ENCODE measurements at places on chromosomes 16 and 17.

DNA sequence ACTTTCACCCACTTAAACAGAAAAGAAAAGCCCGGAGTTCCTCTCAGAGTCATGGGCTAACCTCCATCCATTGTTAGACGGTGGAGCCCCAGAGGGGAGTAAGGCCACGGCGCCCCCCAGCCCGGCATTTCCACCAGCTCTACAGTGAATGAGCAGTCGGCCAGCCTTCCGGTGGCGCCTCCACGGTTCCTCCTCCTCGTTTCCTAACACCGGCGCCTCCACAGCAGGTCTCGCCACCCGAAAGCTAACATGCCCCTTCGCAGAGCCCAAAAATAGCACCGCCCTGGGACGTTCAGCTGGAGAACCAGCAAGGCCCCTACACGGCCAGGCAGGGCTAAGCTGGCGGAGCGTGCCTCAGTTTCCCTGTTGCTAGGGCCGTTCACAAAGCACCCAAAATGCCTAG is 858 bp downstream of the MMD start:
- DNase-seq = no peak

DNA sequence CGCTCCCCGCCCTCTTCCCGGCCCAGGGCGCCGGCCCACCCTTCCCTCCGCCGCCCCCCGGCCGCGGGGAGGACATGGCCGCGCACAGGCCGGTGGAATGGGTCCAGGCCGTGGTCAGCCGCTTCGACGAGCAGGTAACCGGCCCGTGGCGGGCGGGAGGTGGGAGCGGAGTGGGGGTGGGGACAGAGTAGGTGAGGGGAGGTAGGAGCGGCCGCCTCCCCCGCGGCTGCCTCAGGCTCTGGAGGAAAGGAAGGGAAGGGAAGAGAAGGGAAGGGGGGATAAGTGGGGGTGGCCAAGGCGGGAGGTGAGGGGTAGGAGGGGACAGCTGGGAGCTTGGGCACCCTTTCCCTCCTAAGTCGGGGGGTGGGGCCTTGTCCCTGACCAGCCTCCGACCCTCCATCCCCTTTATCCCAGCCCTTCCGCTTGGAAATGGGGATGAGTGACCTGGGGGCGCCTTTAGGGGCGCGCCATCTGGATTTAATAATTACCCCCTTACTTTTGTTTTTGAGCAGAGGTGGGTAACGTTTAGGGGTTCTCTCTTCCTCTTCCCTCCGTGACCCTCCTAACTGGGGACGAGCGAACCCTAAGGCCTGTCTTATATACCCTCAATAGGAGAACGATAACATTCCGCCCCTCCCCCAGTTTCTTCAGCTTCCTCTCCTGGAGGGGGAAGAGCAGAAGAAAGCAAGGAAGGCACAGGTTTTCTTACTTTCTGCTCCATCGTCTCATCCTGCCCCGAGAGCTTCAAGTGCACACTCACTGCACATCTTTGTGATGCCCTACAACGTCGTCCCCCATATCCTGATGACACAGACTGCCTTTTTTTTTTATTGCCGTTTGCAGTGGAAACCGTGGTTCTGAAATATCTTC is 694 bp downstream of the NF1 start:
- no peak for DNase-seq

DNA sequence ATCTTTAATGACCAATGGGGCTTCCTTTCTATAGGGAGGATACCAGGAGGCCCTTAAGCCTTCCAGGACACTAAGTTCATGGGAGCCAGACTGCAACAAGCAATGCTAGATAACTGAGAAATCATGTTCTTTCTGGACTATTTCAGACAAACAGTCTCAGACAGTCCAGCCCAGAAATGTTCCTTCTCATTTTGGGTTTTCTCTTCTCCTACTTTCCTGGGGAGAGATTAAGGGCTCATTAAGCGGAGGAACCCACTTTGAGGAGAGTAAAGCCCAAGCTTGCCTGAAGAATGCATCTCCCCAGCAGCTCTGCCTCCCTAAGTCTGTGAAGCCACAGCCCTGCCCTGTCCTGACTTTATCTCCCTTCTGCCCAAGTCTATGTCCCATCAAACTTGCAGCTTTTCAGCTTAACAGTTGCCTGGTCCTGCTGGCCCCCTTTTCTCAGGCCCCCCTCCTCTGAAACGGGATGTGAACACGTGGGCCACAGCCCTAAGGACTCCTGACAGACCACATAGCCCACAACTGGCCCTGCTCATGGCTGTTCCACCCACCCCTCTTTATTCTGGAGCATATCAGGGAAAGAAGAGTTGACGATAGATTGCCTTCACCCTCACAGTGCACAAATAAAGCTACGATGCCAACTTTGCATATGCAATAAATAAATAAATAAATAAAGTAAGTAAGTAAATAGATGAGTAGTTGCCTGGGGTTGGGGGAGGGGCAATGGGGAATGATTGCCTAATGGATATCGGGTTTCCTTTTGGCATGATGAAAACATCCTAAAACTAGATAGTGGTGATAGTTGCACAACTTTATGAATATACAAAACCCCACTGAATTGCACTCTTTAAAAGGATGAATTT is 111.0 kb downstream of the N4BP1 start:
- no peak for DNase-seq

- DNase-seq = no peak
These were observed 54.2 kb upstream of the MED9 start for GRCh38 chr17:17422641-17423040.

DNA sequence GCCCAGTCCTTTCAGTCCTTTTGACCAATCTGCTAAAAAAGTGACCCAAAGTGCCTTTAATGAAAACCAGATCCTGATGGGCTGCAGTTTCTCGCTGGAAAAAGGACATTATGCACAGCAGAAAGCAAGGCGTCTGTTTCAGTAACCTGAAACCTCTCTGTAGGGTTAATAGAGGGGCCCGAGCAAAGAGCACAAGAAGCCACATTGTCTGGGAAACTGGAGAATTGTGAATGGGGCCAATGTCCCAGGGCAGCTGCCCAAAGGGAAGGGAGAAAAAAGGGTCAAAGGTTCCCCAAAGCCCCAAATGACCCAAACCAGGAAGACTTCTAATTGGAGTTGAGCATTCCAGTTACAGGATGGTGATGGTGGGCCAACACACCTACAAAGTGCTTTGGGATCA is 3.0 kb downstream of the OTOA start:
- DNase-seq = no peak

DNA sequence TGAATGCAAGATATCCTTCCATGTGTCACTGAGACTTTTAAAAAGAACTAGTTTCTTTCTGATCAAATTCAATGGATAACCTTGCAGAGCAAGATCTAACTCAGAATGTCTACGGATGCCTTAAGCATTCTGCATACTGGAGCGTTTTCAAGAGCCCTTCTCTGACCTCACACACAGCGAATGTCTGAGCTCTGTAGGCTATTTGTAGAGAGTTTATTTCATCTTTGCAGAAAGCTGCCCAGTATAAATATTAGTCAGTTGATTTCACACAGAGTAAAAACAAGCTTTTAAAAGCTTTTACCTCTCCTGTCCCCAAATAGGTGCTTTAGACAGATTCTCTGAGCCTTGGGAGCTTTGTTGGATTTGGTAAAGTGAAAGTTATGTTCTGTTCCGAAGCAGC is 165.0 kb downstream of the RBFOX1 start:
- DNase-seq = no peak
